Ecto neural progenitor cell (in vitro differentiated cells): ENCODE measurements at places on chromosomes 4 and X.

- DNase-seq: no peak
Observed at GRCh38 chr4:167196344-167197012, 37.8 kb downstream of the SPOCK3 start.

DNA sequence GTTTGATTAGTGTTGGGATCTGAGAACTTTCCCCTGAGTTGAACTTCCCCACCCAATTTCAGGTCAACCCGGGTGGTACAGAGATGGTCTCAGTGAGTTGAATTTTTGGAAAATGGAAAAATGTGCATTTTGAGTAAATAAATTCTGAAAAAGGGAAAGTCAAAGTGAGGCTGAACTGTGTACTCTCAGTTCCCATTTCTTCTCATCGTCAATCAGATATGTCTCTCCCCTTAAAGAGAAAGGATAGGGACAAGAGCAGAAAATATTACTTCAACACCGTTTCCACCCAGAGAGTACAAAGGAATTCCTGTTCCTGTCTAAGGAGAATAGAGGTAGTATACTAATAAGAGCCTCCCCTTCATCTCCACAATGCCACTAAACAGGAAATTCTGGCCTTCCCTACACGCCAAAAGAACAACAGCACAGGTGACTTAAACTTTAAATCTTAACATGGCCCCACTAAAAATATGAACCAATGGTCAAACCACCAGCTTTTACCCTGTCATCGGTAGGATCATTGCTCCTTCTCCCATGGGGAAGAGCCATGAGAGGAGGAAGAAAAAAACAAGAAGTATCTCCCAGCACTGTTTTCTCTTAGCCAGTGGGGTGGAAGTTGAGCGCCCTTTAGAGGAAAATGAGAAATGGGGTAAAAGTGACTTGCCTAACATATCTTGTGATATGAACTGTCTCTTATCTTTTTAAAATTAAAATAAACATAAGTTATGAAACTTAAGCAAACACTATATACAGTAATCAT is 30.3 kb downstream of the BMP3 start:
- no peak for DNase-seq

DNA sequence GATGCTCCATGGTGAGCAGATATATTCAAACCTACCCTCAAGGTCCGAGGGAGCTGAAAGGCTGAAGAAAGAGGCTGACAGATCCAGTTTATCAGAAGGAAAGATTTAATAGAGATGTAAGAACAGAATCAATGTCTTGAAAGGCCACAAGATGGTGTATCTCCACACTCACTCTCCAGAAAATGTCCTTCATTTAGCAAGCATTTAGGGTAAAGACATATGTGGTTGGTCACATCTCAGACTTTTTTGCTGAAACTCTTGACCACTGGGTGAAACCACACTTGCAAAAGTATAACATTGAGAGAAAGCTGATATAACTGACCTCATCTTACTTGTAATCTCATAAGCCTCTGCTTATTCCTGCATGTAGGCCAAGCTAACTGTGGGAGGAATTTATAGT is 745.8 kb upstream of the GALNTL6 start:
- no peak for DNase-seq

GRCh38 chr4:173195109-173195508 is 26.5 kb downstream of the GALNT7 start:
- no peak for DNase-seq

- no peak for DNase-seq
Observed at GRCh38 chr4:83083925-83084475, 30.5 kb downstream of the PLAC8 start.

DNA sequence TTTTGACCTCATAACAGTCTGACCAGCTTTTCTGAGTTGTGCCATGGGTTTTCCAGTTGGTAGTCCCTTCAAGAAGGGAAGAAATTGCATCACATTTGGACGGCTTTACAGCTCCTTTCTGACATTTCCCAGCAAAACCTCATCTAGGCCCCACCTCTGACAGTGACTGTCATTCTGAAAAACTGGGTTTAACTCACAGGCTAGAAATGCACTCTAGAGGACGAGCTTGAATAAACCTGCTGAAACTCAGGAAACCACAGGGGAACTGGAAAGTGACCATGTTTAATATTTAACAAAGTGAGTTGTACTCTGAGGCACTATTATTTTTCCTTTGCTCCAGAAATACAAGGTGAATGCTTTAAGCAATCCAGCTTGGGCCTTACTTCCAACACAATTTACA is 434.3 kb upstream of the RASGEF1B start:
- DNase-seq: no peak

- DNase-seq: no peak
Observed at GRCh38 chr4:108292229-108292628, 123.5 kb upstream of the LEF1 start.

- no peak for DNase-seq
Observed at GRCh38 chr4:7646384-7647061, 211.8 kb upstream of the PSAPL1 start.

- DNase-seq: no peak
Observed at GRCh38 chrX:3529466-3530010, 183.1 kb upstream of the MXRA5 start.

GRCh38 chrX:471281-471680 is 84.6 kb upstream of the PPP2R3B start:
- no peak for DNase-seq

- no peak for DNase-seq
Observed at GRCh38 chr4:116878280-116878679, 207.1 kb downstream of the TRAM1L1 start.

- DNase-seq: no peak
Observed at GRCh38 chr4:98516042-98516440, 142.4 kb downstream of the TSPAN5 start.

GRCh38 chr4:48372272-48372671 is 30.9 kb downstream of the SLAIN2 start:
- no peak for DNase-seq

DNA sequence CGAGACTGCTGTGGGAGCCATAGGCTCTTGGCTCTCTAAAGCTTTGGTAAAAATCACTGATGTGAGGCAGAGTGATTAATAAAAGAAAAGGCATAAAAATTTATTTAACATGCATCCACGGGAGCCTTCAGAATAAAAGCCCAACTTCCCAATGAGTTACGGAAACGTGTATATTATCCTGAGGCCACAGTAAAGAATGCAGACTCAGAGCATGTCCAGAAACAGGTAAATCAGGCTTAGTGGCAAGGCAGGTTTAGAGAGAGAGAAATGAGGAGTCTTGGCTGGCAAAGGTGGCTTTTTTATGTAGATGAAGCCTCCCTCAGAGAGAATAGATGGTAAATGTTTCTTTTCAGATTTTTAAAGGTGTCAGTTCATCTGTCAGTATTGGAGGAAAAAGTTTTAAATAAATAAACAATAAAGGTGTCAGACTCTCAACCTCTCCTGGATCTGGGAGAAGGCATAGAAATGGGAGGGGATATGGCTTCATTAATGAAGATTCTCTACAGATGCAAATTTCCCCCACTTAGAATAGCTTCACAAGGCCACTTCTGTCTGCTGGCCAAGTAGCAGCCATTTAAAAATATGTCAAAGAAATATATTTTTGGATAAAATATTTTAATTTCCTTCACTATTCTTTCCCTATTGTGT is 24.0 kb downstream of the C4orf51 start:
- no peak for DNase-seq

GRCh38 chr4:160423879-160424451 is 1321.1 kb downstream of the RAPGEF2 start:
- no peak for DNase-seq

- no peak for DNase-seq
Observed at GRCh38 chr4:32661229-32661628, 1941.1 kb downstream of the PCDH7 start.

- DNase-seq: no peak
Observed at GRCh38 chr4:21512353-21512752, 436.2 kb downstream of the KCNIP4 start.

DNA sequence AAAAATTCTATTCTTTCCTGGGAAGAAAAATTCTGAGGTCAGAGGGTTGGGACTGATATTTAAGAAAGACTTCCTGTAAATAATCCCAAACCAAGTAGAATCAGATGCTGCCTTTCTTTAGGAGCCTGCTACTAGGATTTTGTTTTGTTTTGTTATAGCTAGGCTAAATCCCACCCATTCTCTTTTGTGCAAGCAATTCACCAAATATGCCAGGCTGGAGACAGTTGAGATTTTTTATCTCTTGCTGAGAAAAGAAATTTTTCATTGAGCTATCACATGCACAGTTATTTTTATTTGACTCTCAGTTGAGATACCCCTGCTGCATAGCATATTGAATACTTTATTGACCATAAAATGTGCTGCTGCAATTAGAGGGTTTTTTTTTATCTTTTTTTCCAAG is 196.0 kb downstream of the KCNIP4 start:
- DNase-seq: no peak

GRCh38 chr4:124710911-124711310 is 1.6 kb downstream of the ANKRD50 start:
- no peak for DNase-seq

DNA sequence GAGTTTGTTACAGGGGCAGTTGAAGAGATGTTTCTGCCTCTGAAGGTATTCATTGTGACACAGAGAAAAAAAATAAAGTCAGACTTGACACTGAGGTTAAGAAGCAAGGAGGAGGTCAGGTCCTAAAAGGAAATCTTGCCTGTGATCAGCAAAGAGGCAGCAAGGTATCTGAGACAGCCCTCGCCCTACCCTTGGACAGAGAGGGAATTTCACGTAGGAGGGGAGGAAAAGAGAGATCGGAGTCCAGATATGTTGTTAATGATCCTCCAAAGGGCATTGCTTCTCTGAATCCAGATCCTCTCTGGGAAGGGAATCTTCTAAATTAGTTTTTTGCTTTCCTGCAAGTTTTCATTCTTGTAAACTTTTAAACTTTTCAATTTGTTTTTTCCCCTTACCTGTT is 15.3 kb upstream of the PRR27 start:
- DNase-seq: no peak

GRCh38 chrX:50442426-50443116 is 28.1 kb downstream of the DGKK start:
- no peak for DNase-seq

DNA sequence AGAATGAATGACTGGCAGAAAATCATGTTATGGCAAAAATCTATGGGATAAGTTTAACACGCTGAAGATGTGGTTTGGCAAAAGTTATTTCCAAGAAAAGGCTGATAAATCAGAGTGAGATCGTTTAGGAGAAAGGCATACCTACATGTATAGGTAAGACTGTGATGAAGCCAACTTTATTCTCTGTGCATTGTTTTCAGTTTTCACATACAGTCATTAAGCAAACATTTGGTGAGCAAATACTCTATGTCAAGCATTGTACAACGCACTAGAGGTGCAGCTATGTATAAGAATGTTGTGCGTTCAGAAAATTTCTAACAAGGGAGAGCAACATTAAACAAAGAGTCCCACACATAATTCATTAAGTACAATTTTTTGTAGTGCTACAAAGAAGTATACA is 121.7 kb downstream of the TEX13A start:
- DNase-seq: no peak

- no peak for DNase-seq
Observed at GRCh38 chrX:152988536-152989291, 5.2 kb downstream of the PNMA5 start.

DNA sequence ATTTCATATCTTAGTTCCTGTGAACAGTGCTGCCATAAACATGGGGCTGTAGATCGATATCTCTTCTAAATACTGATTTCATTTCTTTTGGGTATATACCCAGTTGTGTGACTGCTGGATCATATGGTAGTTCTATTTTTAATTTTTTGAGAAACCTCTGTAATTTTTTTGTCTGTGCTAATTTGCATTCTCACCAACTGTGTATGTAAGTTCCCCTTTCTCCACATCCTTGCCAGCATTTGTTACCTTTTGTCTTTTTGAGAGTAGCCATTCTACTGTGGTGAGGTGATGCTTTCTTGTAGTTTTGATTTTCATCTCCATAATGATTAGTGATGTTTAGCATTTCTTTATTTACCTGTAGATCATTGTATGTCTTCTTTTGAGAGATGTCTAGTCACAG is 2086.5 kb upstream of the TENM3 start:
- DNase-seq: no peak

DNA sequence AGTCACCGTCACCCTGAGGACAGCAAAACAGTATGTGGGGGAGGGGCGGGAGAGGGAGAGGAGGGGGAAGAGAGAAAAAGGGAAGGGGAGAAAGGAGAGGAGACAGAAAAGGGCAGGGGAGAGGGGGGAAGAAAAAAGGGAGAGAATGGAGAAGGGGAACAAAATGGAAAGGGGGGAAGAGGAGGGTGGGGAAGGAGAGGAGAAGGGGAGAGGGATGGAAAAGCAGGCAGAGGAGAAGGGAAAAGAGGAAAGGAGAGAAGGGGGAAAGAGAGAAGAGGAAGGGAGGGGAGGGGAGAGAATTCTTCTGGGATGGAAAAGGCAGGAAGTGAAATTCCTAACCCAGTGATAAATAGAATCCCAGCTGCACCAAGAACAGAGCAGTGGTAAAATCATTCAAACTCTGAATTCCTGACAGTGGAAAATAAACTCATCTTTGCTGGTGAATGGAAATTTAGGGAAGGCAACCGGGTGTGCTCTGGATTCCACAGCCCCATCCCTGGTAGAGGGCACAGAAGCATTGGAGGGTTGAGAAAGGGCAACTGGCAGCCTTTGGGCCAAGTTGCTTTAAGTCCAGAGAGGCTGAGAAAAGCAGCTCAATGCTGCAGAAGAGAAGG is 244.2 kb downstream of the BCOR start:
- no peak for DNase-seq

DNA sequence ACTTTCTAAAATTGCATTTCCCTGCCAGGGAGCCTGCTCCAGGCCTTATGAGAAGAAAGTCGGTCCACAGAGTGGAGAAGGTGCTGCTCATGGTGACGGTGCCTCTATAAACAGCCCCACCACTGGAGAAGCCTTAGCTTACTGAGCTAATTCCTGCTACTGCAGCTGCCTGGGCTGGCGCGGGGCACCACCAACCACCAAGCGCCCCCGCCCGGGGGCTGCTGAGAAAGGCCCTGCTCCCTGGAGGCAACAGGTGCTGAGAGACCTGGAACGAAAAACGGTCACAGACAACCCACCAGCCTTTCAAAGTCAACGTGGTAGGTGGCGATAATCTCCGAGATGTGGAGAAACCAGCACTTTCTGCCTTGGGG is 2.9 kb downstream of the HCFC1 start:
- DNase-seq: no peak

- no peak for DNase-seq
Observed at GRCh38 chr4:79497001-79497400, 89.0 kb upstream of the GK2 start.

GRCh38 chr4:98626350-98626749 is 32.1 kb downstream of the TSPAN5 start:
- DNase-seq: no peak

DNA sequence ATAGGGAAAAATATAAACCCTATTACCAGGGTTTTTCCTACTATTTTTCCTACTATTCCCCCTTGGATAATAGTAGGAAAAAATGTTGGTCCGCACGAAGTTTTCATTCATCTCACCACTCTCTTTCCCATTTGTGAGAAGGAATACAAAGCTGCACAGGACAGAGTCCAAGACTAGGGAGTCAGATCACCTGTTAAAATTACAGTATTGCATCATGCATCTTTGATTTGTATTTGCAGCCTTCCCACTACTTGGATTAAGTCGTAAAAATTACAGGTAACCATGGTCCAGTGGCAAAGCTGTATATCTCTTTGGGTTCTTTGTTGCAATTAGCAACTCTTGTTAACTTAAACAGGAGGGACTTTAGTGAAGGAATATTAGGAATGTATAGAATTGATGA is 121.5 kb downstream of the FNIP2 start:
- DNase-seq: no peak

- no peak for DNase-seq
Observed at GRCh38 chr4:20028645-20029044, 223.1 kb upstream of the SLIT2 start.

- no peak for DNase-seq
Observed at GRCh38 chrX:68999356-68999755, 165.9 kb downstream of the PJA1 start.

GRCh38 chr4:41538887-41539498 is 1.0 kb downstream of the LIMCH1 start:
- no peak for DNase-seq
